CD4-positive, CD25-positive, alpha-beta regulatory T cell (primary cell): ENCODE measurements at places on chromosomes 13 and 19. TPM values are rescaled to one million over a fixed set of nuclear protein-coding genes. Genes with fewer than 3 reads are reported as not detected.

The UQCR11 gene
- total RNA-seq, result 126 TPM

The NLRP9 gene
- not detected for total RNA-seq

The FPR3 gene
- not detected for total RNA-seq

The MIA gene
- total RNA-seq, result not detected

The SOX1 gene
- not detected for total RNA-seq

The SPACA6 gene
- 4.4 TPM for total RNA-seq

The ACER1 gene
- 0.54 TPM for total RNA-seq
